ENCODE measurements at places on chromosomes 3 and 15. TPM values are rescaled to one million over a fixed set of nuclear protein-coding genes. Genes with fewer than 3 reads are reported as not detected.

The ARHGEF26 gene
- total RNA-seq = 0.09 TPM

The HYAL1 gene
- total RNA-seq = 0.13 TPM

The ILDR1 gene
- total RNA-seq = not detected

The ZIC4 gene
- not detected for total RNA-seq

The ZPLD1 gene
- total RNA-seq = not detected

The SCAMP5 gene
- 0.74 TPM for total RNA-seq

The SSR3 gene
- 175 TPM for total RNA-seq

The CLEC3B gene
- not detected for total RNA-seq

The GOLGA6L9 gene
- total RNA-seq = 1.6 TPM

The ARGFX gene
- not detected for total RNA-seq

The HESX1 gene
- 0.44 TPM for total RNA-seq

GRCh38 chr3:72213296-72214065, 428.5 kb upstream of the PROK2 start:
- H3K4me3 ChIP-seq = no peak overlapping the region
- H3K27ac ChIP-seq = no peak overlapping the region
- no peak for DNase-seq
- H3K4me1 ChIP-seq = no peaks in the 10 kb centered on the region
- H3K27me3 ChIP-seq = no peaks in the 10 kb centered on the region
- H3K36me3 ChIP-seq = no peaks in the 10 kb centered on the region

DNA sequence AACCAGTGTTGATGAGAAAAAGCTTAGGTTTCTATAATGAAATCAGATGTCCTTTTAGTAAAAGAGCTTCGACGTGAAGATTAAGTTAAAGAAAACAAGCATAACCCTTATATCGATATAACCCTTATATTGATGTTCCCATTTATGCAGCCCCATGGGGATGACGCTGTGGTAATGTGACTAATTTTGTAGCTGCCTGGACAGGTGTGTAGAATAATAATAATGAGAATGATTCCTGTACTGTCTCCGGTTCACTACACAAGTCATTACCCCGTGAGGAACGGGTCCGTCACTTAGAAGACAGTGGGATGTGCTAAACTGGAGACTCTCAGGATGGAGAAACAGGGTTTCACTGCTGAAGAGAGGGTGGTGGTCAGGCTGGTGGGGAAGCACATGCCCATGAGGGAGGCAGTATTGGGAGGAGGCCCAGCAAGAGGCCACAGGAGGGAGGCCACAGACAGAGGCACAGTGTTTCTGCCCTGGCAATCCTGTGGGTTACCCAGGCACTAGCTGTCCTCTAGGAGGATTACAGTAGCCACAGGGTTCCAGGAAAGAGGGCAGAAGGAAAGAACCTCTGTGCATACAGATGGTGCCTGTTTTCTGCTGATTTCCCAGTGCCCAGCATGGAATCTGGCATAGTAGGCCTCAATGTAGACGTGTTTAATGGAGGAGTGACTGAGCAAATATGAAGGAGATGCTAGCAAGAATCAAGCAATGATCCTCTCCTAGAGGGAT, 191.1 kb upstream of the TSC22D2 start:
- peaks cover 4% of the 10 kb centered on the region for H3K27me3 ChIP-seq
- H3K36me3 ChIP-seq = no peaks in the 10 kb centered on the region
- no peak overlapping the region for H3K27ac ChIP-seq

DNA sequence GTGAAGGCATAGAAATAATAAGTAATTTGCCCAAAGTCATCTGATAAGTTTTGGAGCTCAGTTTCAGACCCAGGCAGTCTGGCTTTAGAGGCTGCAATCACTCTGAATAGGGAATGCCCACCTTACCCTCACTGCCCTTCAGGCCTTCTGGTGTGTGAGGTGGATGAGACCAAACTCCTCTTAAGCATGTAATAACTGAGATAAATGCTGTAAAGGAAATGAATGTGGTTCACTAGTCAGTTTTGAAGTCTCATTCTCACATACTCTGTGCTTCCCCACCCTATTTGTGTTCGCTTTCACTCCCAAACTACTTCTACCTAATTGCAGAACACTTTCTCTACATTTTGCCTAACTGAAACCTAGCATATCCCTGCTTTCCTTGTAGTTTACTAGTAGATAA, 144.1 kb downstream of the FILIP1L start:
- no peak for DNase-seq
- H3K27me3 ChIP-seq = no peaks in the 10 kb centered on the region
- no peaks in the 10 kb centered on the region for H3K36me3 ChIP-seq
- no peaks in the 10 kb centered on the region for H3K4me1 ChIP-seq

DNA sequence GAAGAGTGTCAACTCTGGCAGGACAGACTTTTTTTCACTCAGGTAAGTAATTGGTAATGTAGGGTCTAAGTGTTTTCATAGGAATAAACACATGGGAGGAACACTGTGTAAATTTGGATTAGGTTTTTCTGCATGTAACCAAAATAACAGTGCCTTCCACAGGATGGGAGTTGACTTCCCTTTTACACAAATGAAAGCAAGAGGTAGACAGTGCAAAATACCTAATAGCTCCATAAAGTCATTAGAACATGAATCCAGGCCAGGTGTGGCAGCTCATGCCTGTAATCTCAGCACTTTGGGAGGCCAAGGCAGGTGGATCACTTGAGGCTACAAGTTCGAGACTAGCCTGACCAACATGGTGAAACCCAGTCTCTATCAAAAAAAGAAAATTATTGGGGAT, 25.5 kb upstream of the MYO1E start:
- H3K4me3 ChIP-seq = no peak overlapping the region
- no peaks in the 10 kb centered on the region for H3K4me1 ChIP-seq
- H3K36me3 ChIP-seq = no peaks in the 10 kb centered on the region
- H3K27ac ChIP-seq = no peak overlapping the region

DNA sequence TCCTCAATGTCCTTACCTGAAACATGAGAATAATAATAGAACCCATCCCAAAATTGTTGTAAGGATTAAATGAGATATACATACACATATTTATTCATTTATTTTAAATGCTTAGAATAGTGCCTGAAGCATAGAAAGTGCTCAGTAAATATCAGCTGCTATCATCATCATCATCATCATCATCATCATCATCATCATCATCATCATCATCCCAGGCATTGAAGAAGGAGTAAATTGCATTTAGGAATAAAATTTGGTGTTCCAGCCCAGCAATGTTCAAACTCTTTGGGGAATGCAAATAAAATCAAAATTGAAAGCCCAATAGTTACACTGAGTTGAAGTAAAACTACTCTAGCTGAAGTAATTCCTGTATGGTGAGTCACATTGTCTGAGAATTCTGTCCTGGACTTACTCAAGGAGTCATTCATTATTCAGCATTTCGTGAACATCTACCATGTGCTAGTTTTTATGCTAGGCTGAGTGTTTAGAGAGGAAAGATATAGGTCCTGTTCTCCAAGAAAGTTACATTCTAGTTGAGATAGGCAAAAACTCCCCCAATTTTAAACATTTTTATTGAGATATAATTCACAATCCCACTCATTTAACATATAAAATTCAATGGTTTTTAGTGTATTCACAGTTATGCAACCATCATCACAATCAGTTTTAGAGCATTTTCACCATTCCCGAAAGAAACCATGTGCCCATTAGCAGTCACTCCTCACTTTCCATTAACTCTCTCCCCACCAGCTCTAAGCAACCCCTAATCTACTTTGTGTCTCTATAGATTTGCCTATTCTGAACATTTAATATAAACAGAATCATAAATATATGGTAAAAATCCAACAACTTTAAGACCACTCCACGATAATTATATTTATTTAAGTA, 107.2 kb downstream of the FRMD5 start:
- H3K27ac ChIP-seq = no peak overlapping the region
- no peaks in the 10 kb centered on the region for H3K36me3 ChIP-seq
- H3K27me3 ChIP-seq = peaks cover 3% of the 10 kb centered on the region

DNA sequence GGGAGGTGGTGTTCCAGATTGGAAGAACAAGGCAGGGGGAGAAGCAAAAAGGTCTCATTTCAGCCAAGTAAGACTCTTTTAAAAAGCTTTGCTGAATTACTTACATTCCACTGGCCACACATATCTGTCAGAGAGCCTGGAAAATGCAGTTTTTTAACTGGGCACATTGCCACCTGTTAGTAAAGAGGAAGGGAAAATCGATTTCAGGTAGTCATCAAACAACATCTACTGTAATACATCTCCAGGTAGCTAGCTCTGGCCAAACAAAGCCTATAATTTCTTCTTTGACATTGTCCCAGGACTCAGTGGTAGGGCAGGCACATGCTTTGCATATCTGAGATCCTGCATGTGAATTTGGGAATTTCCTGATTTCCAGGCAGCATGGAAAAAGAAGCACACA, 480.7 kb upstream of the SUCLG2 start:
- H3K27ac ChIP-seq = no peak overlapping the region
- no peaks in the 10 kb centered on the region for H3K27me3 ChIP-seq
- H3K4me1 ChIP-seq = no peaks in the 10 kb centered on the region
- no peak for DNase-seq
- no peak overlapping the region for H3K4me3 ChIP-seq

DNA sequence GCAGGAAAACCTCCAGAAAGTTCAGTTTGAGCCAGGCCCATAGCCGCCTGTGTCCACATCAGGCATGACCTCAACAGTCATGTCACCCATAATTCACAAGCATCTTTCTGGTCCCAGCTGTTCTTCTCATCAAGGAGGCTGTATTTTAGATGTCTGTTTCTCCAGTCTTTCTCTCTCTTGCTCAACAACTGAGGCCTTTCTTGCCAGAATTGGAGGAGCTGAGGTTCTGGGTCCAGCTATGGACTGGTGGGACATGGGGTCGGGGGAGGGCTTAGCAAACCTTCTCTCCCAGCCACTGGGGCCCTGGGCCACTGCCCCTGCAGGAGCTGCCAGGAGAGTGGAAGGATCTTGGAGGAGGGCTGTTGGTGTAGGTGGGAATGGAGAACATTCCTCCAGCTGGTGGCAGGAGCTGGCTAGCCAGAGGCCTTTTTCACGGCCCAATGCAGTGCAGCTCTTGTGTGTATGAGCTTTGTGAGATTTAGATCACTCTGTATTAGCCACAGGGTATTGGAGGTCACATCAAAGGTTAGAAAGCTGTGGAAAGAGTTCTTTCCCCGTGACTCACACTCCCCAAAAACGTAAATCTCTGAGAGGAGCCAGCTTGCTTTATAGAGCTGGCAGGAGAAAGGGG, 23.5 kb downstream of the MAGEF1 start:
- H3K4me1 ChIP-seq = no peaks in the 10 kb centered on the region
- DNase-seq = no peak
- no peak overlapping the region for H3K4me3 ChIP-seq
- H3K27me3 ChIP-seq = peaks cover 5% of the 10 kb centered on the region
- H3K27ac ChIP-seq = no peak overlapping the region

- no peak for DNase-seq
- H3K27me3 ChIP-seq = peaks cover 15% of the 10 kb centered on the region
- no peak overlapping the region for H3K4me3 ChIP-seq
- no peak overlapping the region for H3K27ac ChIP-seq
Observed at GRCh38 chr3:127820826-127821313, 1.4 kb downstream of the MGLL start.

DNA sequence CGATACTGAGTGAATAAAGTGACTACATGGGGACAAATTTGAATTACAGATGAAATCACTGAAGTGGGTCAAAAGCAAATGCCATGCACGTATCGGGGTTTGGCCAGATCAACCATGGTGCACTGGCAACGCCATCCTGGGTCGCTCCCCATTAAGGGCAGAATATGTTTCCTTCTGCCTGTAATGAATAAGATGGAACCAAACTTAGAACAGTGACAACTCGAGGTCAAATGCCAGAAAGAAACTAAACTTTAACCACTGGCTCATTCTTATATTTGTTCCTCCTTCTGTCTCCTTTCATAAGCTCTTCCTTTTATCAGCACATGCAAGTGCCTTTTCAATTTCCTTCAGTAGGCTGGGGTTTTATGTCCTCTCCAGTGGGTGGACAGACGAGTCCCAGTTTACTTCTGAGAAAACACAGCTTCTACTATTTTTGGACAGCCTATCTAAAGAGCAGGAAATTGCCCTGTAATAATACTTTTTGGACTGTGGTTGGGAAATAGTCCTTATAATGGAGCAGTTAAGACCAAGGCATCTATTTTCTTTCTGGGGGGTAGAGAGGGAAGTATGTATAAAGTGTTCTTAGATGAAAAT, 61.4 kb downstream of the WHAMM start:
- H3K36me3 ChIP-seq = no peaks in the 10 kb centered on the region
- H3K27me3 ChIP-seq = no peaks in the 10 kb centered on the region
- H3K27ac ChIP-seq = no peak overlapping the region
- H3K4me3 ChIP-seq = no peak overlapping the region
- no peak for DNase-seq

GRCh38 chr15:85595804-85596536, 198.8 kb downstream of the KLHL25 start:
- H3K27ac ChIP-seq = no peak overlapping the region
- H3K4me3 ChIP-seq = no peak overlapping the region
- H3K27me3 ChIP-seq = no peaks in the 10 kb centered on the region
- H3K36me3 ChIP-seq = no peaks in the 10 kb centered on the region

- no peak for DNase-seq
- no peak overlapping the region for H3K27ac ChIP-seq
- H3K36me3 ChIP-seq = no peaks in the 10 kb centered on the region
- no peak overlapping the region for H3K4me3 ChIP-seq
- H3K4me1 ChIP-seq = no peaks in the 10 kb centered on the region
Observed at GRCh38 chr3:190860521-190860920, 2.0 kb downstream of the GMNC start.

DNA sequence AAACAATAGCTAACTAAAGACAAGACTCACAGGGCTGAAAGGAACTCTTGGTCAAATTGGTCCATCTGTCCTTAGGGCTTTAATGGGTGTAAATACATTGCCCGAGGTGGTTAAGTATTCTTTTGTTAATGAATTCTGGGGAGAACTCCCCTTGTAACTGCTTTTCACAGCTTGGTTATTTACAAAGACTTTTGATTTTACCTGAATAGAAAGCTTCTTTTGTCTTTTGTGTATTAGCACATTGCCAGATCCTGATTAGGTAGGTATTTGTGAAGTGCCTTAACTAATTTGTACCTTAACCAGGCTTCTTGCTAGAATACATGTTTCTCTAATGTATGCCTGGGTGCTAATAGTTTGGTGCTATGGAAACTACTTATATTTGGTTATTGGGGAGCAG, 14.0 kb downstream of the CHD2 start:
- H3K4me1 ChIP-seq = peaks cover 87% of the 10 kb centered on the region
- no peaks in the 10 kb centered on the region for H3K36me3 ChIP-seq
- peak overlapping the region; percentile 83 for H3K27ac ChIP-seq
- DNase-seq = no peak
- H3K4me3 ChIP-seq = peak overlapping the region; percentile 63
- H3K27me3 ChIP-seq = no peaks in the 10 kb centered on the region

- H3K4me3 ChIP-seq = no peak overlapping the region
- H3K27ac ChIP-seq = no peak overlapping the region
- H3K36me3 ChIP-seq = no peaks in the 10 kb centered on the region
- no peaks in the 10 kb centered on the region for H3K27me3 ChIP-seq
Observed at GRCh38 chr15:39908186-39908585, 11.9 kb downstream of the GPR176 start.

GRCh38 chr15:78061963-78062427, 15.5 kb downstream of the TBC1D2B start:
- H3K27ac ChIP-seq = peak overlapping the region; percentile 45
- peak overlapping the region; percentile 42 for H3K4me3 ChIP-seq
- H3K27me3 ChIP-seq = no peaks in the 10 kb centered on the region
- no peaks in the 10 kb centered on the region for H3K36me3 ChIP-seq
- no peak for DNase-seq
